ENCODE measurements at places on chromosomes 1 and 21.

DNA sequence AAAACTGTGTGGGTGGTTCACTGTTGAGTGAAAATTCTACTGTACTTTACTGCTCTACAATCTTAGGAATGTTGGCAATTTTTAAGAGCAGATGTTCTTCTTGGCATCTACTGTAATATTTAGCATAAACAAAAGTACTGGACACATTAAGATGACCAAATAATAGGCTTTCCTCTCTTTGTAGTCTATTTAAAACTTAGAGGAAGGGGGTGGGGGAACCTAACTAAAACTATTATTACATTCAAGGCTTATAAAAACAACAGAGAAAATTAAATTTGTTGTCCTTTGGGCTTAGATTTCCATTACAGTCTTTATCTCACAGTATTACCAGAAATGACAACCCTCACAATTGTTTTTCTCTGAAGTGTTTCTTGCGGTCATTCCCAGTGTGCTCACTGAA lies 181.2 kb downstream of the PLPPR4 start:
- no peak for DNase-seq

GRCh38 chr1:65065524-65066418 lies 82.2 kb upstream of the AK4 start:
- DNase-seq, result no peak

GRCh38 chr1:57483954-57484353 lies 60.1 kb upstream of the DAB1 start:
- no peak for DNase-seq

GRCh38 chr1:76191561-76191960 lies 117.0 kb downstream of the ST6GALNAC3 start:
- DNase-seq, result no peak

DNA sequence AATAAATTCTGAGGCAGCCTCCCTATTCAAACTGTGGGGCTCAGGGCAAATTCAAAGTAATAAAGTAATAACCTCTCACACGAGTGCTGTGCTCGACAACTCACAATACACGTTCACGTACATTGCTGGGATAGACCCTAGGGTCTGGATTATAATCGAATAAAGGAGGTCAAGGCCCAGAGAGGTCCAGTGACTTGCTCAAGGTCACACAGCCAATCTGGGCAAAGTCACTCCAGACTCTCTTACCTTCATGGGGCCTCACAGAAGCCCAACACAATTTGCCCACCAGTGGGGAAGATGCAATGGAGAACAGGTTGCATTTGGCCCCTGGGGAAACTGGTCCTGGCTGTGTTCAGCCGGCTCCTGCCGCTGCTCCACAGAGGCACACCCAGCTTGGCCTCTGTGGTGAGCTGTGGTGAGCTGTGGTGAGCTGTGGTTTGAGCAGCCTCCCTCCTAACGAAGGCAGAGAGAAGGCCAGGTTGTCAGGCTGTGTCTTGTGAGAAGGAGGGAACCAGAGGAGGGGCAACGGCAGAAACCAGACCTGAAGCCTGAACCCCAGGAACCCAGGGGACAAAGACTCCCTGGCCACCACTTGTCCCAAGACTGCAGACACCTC lies 35.1 kb downstream of the NUAK2 start:
- peak; percentile 66 for DNase-seq

- no peak for DNase-seq
These were observed 72.6 kb downstream of the TENT5C start for GRCh38 chr1:117678246-117678977.

GRCh38 chr1:175313672-175314225 lies 121.2 kb upstream of the KIAA0040 start:
- DNase-seq, result no peak
